Head of caudate nucleus (tissue), 42 donors: ENCODE measurements at places on chromosomes 7 and 10.

GRCh38 chr10:96470116-96470743 is 43.5 kb downstream of the TLL2 start:
- peak; percentile 54 for DNase-seq

DNA sequence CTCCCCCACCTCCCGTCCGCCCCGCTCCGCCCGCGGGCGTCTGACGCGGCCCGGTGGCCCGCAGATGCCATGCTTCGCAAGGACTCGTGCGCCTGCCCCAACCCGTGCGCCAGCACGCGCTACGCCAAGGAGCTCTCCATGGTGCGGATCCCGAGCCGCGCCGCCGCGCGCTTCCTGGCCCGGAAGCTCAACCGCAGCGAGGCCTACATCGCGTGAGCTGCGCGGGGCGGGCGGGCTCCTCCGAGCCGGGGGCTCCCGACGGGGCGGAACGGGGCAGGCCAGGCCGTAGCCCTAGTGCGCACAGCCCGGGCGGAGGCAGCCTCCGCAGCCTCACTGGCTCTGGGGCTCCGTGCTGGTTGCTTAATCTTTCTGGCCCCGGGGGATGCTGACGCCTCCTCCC is 2.8 kb downstream of the ASIC3 start:
- peak; percentile 62 for DNase-seq

DNA sequence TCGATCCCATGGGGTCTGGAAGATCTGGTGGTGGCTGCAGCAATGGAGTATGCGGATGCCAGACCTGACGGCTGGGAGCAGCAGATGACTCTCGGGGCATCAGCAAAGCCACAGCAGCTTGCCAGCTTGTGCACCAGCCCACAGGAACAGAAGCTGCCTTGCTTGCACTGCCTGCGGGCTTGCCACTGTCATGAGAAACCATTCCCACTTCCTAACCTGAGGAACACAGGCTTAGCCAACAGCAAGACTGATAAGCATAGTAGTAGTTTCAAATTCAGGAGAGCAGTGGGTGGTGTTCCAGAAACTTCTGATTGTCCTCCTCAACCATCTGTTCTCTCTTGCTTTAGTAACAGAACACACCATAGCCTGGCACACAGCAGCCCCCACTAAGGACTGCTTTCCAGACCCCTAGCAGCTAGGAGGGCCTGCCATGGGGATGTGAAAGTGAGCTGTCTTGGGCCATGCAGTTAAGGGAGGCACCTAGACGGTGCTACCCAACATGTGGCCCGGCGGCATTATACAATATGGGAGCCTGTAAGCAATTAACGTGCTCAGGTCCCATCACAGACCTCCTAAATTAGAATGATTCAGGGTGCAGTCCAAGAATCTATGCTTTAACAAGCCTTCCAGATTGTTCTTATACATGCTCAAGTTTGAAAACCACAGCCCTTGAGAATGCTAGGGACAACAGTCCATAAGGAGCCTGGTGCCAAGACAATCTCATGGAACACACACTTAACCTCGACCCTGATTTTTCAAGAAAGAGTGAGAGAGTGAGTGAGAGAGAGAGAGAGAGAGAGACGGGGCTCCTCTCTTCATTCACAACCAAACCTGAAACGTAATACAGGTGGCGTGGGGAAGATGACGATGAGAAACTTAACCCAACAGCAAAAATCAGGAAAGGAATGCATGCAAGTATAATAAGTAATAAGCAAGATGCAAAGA is 7.1 kb downstream of the ANXA11 start:
- DNase-seq: peak; percentile 36

DNA sequence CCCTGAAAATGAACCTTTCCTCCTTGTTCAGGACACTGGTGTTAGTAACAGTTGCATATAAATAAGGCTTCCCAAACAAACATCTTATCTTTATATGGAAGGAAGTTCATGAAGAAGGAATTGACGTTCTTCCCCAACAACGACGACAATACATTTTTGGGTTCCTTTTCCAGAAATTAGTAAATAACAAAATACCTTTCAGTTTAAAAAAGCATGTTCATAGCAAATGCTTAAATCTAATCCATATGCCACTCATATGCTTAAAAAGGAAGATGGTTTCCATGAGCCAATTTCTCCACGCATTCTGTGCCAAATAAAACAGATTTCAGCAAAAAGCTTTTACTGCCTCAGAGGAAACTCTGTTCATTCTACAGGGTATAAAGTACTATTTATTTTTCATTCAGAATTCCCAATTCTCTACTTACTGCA is 182.6 kb downstream of the COBL start:
- DNase-seq: no peak

DNA sequence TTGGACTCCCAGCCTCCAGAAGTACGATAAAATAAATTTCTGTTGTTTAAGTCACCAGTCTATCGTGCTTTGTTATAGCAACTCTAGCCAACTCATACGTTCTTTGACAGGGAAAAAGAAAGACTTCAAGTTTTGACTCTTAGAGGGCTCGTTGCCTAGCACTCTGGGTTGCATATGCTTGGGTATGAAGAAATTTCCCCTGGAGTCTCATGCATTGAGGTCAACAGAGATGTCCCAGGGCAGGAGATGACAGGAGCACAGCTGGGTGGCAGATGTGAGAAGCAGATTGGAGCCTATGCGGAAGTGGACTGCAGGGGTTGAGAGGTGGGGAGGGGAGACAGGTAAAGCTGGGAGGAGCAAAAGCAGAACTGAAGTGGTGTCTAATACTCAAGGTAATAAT is 63.3 kb upstream of the JAZF1 start:
- DNase-seq: no peak

GRCh38 chr7:133036289-133036688 is 45.6 kb downstream of the CHCHD3 start:
- no peak for DNase-seq

DNA sequence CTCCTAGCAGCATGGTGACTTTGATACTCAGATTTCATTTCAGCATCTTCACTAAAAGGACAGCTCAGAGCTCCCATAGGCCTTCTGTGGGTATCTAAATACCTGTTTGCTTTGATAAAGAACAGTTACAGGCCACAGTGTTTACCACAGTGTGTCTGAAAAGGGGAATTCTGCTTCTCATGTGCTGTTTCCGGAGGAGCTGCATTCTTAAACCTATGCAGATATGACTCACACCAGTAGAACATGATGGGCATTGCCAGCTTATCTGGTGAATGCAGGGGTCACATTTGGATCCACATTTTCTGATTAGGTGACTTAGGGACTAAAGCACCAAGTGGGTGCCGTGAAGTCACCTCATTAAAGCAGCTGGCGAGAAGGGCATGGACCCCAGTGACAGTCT is 52.6 kb downstream of the TRRAP start:
- no peak for DNase-seq

DNA sequence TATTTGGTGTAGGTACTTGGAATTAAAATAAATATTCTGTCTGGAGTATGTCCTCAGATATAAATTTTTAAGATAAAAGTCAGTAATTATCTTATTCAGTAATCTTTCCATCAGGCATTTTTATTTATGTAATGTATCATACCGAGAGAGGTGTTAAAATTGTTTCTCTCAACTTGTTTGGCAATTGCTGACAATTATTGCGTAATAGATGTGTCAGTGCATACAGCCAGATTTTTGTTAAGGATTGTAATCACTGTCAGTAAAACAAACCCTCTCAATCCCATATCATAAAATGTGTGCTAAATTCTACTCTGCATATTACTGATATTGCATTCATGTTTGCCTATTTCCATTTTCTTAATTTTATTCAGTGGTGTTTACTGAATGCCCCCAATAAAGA is 69.2 kb downstream of the CNTNAP2 start:
- DNase-seq: no peak

DNA sequence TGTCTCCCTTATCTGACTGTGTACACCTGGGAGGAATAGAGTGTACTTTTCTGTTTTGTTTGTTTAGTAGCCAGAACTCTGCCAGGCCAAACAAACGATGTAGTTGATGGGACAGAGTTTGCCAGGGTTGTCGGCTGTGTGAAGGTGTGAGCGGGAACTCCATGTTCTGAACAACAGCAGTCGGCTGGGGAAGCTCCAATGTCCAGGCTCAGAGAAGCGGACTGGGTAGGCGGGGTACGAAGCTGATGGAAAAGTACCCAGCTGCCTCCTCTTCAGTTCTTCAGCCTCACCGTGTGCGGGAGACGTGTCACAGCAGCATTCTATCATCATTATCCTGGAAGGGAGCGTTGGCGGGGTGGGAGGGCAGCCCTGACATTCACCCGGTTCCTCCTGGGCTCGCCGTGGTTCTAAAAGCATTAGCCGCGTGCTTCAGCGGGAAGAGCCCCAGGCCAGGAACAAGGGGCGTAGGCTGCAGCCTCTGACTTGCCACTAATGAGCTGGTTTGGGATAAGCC is 52.9 kb downstream of the PFKFB3 start:
- DNase-seq: peak; percentile 70

DNA sequence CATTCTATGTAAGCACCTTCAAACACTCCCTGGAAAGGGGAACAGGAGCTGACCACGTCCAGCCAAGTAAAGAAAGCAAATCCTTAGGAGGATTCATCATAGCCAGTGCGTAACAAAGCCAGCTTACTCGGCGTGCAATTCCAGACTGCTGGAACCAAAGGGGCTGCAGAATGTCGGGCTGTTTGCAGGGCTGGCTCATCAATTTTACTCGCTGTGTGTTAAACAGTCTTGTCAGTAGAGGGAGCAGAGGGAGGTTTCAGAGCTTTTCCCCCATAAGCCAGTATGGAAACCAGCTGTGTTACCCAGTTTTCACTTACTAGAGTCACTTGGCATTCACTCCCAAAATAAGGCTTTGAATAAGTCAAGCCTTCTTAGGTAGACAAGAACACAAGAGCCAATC is 127.1 kb downstream of the KMT2E start:
- DNase-seq: no peak

GRCh38 chr10:61883371-61884025 is 18.0 kb upstream of the ARID5B start:
- no peak for DNase-seq

DNA sequence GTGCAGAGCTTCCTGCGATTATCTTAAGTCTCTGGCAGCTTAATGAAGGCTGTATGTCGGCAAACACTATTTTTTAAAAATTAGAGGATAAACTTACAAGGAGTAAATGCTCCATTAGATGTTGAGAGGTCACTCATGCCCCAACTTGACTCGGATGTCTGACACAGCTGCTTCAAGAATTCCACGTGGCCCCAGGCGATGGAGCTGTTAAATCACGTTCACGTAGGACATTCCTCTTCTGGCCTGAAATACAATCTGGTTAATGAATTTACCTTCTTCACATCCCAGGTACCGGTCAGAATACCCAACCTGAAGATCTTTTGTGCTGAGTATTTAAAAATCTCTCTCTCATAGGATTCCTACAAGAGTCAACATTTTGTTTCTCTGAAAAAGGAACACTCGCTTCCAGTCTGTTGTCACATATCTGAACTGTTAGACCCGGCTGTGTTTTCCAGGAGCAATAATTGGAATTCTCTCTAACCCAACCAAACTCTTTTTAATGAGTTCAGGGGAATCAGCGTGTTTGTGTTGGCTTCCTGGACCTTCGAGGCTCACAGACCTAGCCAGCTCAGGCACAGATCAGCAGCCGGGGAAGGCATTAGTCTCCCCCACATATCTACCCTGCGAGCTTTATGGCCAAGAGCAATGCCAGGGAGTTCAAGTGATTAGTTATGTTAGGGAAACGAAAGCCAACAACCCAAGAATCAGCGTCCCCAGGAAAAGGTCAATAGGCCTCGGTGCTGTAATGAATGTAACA is 284.9 kb downstream of the FGFR2 start:
- DNase-seq: no peak

- DNase-seq: no peak
Observed at GRCh38 chr7:132817949-132818348, 241.7 kb upstream of the PLXNA4 start.

DNA sequence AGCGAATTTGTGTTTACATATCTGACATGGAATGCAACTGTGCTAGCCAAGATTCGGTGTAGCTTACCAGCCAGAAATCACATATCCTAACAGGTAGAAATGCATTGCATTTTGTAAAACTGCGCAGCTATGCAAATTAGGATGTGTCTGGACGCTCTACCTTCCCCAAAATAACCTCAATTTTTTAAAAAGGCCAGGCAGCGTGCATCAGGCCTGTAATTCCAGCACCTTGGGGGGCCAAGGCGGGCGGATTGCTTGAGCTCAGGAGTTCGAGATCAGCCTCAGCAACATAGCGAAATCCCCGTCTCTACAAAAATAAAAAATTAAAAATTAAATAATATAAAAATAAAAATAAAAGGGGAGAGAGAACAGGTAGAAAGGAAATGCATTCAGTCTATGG is 305.0 kb downstream of the TYW1 start:
- no peak for DNase-seq

DNA sequence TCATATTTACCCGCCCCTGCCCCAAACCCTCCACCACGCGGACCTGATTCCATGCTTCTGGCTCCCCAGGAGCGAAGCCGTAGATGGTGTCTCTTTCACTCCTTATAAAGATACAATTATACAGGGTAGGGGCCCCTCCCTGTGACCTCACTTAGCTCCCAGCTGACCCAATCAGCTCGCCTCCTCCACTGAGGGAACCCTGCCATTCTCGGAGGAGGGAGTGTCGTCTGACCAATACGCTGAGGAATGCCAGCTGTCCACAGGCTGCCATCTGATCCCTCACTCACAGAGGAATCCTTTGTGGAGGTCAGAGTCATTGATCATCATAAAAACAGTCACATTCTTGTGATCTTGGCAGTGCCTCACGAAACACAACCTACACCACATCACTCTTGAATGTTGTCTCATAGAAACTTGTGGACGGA is 67.5 kb upstream of the INSIG1 start:
- DNase-seq: peak; percentile 84

- DNase-seq: no peak
Observed at GRCh38 chr7:133007961-133008360, 73.9 kb downstream of the CHCHD3 start.

DNA sequence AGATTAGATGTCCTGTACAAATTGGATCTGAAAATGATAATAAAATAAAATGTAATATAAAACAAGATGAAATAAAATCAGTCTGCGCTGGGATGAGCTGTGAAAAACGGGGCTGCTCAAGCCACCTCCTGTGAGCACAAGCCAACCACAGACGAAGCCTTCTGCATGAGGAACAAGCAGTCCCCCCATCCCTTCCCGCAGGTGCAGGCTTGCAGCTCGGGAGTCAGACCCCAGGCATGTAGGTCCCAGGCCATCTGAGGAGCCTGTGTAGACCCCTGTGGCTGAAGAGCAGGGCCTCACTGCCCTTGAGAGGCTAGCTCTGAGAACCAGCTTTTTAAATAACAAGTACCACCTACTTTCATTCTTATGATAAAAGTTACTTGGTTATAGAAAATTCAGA is 123.4 kb downstream of the TNS3 start:
- no peak for DNase-seq

DNA sequence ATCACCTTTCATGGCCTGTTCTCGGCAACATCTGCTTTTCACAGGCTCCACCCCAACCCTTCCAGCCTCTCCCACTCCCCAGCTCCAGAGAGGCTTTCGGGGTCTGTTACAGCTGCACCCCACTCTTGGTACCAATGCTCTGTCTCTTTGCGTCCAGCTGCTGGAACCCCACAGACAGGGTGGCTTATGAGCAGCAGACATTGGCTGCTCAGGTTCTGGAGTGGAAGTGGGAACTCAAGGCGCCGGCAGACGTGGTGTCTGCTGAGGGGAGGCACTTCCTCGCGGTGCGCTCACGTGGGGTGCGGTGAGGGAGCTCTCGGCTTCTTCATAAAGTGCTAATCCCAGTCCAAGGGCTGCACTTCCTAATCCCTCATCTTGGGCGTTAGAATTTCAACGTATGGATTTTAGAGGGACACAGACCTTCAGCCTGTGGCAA is 185.7 kb downstream of the ELFN1 start:
- no peak for DNase-seq

- DNase-seq: peak; percentile 26
Observed at GRCh38 chr7:70432567-70433001, 699.4 kb upstream of the GALNT17 start.
